WTC11 (cell line): ENCODE measurements at places on chromosomes 7 and 10. TPM values are rescaled to one million over a fixed set of nuclear protein-coding genes. Genes with fewer than 3 reads are reported as not detected.

Gene GIMAP8
- total RNA-seq: 0.09 to 0.18 TPM (median 0.09 TPM) in 3 replicates

- no peak for DNase-seq
- H3K27me3 ChIP-seq: no peaks in the 10 kb centered on the region; the same call in 1 of the 2 replicates
- H3K27ac ChIP-seq: no peak overlapping the region
These were observed 111.2 kb downstream of the AOAH start for GRCh38 chr7:36613031-36613614.

- peaks cover 24% of the 10 kb centered on the region for H3K27me3 ChIP-seq
- H3K4me3 ChIP-seq: no peak overlapping the region
- no peak for DNase-seq
These were observed 43.1 kb upstream of the EMX2 start for GRCh38 chr10:117499248-117500105.

Gene CABCOCO1
- not detected in 3 replicates for total RNA-seq

DNA sequence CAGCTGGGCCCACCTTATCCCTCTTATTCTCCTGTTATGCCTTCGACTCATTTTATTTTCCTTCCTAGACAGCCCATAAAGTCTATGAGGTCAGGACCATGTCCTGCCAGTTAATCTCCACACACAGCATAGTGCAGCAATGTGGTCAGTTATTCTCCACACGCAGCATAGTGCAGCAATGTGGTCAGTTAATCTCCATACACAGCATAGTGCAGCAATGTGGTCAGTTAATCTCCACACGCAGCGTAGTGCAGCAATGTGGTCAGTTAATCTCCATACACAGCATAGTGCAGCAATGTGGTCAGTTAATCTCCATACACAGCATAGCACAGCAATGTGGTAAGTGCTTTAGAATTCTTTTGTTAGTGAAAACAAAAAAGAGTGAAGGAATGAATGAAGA, 77.8 kb downstream of the TEX36 start:
- H3K36me3 ChIP-seq: peaks cover 5% of the 10 kb centered on the region
- DNase-seq: no peak
- H3K27ac ChIP-seq: no peak overlapping the region
- no peak overlapping the region for H3K4me3 ChIP-seq
- no peaks in the 10 kb centered on the region for H3K27me3 ChIP-seq

GRCh38 chr7:20624666-20625385, 9.4 kb downstream of the ABCB5 start:
- no peaks in the 10 kb centered on the region for H3K27me3 ChIP-seq
- no peak overlapping the region for H3K4me3 ChIP-seq
- H3K36me3 ChIP-seq: no peaks in the 10 kb centered on the region
- DNase-seq: no peak
- H3K4me1 ChIP-seq: no peaks in the 10 kb centered on the region

DNA sequence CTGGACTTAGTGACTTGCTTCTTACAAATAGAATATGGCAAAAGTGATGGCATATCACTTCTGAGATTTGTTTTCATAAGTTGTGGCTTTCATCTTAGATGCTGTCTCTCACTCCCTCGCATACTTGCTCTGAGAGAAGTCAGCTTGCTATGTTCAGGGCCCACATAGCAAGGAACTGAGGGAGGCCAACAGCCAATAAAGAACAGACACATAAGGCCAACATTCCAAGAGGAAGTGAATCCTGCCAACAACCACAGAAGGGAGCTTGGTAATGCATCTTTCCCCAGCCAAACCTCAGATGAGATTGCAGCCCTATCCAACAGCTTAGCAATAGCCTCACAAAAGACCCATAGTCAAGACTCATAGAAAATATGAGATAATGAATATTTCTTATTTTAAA, 39.2 kb upstream of the DMTF1 start:
- H3K36me3 ChIP-seq: peaks cover 12% of the 10 kb centered on the region
- H3K27me3 ChIP-seq: peaks cover 2% of the 10 kb centered on the region; the same call in 1 of the 2 replicates
- no peak overlapping the region for H3K27ac ChIP-seq
- no peaks in the 10 kb centered on the region for H3K4me1 ChIP-seq
- DNase-seq: no peak

GRCh38 chr7:155593461-155594162, 47.3 kb upstream of the CNPY1 start:
- H3K4me1 ChIP-seq: peaks cover 32% of the 10 kb centered on the region
- H3K36me3 ChIP-seq: no peaks in the 10 kb centered on the region
- no peaks in the 10 kb centered on the region; the same call in 1 of the 2 replicates for H3K27me3 ChIP-seq
- no peak overlapping the region for H3K27ac ChIP-seq
- no peak for DNase-seq
- no peak overlapping the region for H3K4me3 ChIP-seq

Gene PIP
- not detected in 3 replicates for total RNA-seq

DNA sequence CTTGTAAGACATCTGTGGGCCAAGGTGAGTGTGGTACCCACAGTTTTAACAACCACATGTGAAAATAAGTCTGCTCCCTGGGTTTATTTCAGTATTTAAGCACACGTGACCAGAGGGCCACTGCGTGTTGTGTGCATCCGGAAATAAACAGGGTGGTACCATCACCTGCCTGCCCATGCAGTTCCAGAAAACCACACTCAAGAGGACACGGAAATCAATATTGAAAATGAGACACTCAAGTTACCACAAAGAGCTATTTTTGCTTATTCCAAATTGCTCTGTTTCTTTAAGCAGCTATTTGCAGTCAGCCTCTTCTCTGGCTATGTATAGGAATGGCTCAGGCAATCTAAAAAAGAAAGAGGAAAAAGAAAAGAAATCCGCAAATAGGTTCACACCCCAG, 71.8 kb upstream of the LOXL4 start:
- no peak for DNase-seq
- H3K27ac ChIP-seq: no peak overlapping the region
- no peaks in the 10 kb centered on the region for H3K4me1 ChIP-seq
- H3K27me3 ChIP-seq: no peaks in the 10 kb centered on the region
- no peak overlapping the region for H3K4me3 ChIP-seq

DNA sequence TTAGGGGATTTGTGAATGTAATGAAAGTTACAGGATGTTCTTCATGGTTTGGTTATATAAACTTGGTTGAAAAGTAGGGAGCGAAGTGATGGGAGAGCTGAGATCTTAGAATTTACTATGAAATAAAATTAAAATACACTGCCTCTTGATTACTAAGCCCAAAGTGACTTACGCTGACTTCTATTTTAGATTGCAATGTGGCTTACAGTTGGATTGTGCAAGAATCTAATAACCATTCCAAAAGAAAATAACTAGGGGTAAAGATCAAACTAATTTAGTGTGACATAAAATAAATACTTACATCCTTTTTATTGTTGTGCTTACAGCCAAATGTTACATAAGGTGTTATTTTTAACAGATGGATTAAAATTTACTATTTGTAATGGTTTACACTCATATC, 15.3 kb downstream of the WNT16 start:
- H3K27ac ChIP-seq: no peak overlapping the region
- no peak for DNase-seq
- no peak overlapping the region for H3K4me3 ChIP-seq
- H3K27me3 ChIP-seq: no peaks in the 10 kb centered on the region
- H3K4me1 ChIP-seq: no peaks in the 10 kb centered on the region

DNA sequence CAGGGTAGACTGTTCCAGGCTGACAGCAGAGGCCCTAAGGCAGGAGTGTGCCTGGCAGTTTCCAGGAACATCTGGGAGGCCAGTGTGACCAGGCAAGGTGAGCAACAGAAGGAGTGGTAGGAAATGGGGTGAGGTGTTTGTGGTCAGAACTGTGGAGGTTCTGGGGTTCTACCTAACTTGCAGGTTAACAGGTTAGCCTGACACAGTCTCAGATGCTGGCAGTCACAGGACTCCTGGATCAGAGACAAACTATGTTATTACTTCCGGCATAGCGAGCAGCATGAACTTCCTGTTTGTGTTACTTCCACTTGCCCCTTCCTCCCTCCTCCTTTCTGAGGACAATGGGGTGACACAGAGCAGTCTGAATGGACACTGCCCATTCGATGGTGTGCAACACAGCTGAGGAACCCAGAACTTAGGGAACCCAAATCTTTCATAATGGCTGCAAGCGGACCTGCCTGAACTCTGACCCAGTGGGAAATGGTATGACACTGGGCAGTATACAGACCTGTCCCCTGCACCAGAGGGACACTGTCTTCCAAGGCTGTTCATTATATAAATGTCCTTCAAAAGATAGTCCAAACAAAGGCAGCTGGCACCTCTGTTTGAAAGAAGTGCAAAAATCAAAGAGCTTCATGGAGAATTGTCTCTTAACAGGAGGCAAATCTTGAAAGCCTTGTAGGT, 3.9 kb upstream of the SAR1A start:
- H3K27me3 ChIP-seq: no peaks in the 10 kb centered on the region; the same call in 1 of the 2 replicates
- no peaks in the 10 kb centered on the region for H3K36me3 ChIP-seq
- peaks cover 9% of the 10 kb centered on the region for H3K4me1 ChIP-seq
- H3K4me3 ChIP-seq: no peak overlapping the region
- no peak for DNase-seq

- no peaks in the 10 kb centered on the region for H3K27me3 ChIP-seq
- H3K36me3 ChIP-seq: peaks cover 6% of the 10 kb centered on the region
- H3K27ac ChIP-seq: peak overlapping the region; percentile 40; the same call in 1 of the 2 replicates
- H3K4me1 ChIP-seq: peaks cover 61% of the 10 kb centered on the region
These were observed 17.1 kb downstream of the ST7 start for GRCh38 chr7:116970238-116970910.

DNA sequence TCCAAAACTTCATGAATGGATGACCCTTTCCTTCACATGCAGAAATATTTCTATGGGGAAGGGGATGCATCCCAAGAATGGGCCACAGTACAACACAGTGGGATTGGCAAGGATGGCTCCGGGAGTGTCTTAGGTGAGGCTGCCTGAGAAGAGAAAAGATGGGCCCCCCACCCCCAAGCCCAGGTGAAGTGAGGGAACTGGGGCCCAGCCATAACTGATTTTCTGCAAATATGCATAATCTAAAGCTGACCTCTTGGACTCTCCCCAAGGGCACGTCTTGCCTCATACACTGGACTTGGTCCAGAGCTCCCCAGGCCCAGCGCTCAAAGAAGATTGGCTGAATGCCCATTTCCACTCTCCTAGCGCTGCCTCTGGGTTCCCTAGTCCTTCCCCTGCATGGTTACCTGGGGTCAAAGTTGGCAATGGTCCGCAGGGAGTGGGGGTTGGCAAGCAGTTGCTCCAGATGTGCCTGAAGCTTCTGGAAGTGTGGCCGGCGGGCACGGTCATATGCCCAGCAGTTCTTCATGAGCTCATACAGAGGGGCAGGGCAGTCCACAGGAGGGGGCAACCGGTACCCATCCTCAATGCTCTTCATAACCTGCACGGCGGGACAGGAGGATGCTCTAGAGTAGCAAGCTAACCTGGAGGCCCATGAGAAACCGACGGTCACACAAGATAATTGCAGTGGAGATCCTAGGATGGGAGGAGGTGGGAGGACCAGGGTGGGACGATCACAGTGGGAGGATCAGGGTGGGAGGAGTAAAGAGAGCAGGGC, 12.3 kb downstream of the ZYX start:
- peaks cover 88% of the 10 kb centered on the region for H3K36me3 ChIP-seq
- no peaks in the 10 kb centered on the region for H3K27me3 ChIP-seq
- H3K27ac ChIP-seq: peak overlapping the region; percentile 76
- no peak overlapping the region for H3K4me3 ChIP-seq
- no peak for DNase-seq

DNA sequence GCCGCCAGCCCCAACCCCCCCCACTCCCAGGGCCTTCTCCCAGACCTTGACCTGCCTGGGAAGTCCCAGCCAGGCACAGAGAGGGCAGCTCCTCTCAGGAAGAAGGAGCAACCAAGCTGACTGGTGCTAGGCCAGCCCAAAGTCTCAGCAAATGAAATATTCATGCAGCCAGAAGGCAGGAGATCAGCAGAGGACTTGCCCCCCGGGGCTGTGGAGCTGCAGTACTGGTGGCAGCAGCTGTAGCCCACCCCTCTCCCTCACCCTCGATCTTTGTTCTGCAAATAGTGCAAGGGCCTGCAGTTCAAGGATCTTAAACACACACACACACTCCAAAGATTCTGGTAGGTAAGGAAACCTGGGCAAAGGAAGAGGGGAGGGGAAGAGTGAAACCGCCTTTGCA, 3.5 kb upstream of the SRRM3 start:
- H3K36me3 ChIP-seq: no peaks in the 10 kb centered on the region
- peaks cover 8% of the 10 kb centered on the region for H3K27me3 ChIP-seq
- H3K4me1 ChIP-seq: peaks cover 47% of the 10 kb centered on the region
- H3K4me3 ChIP-seq: no peak overlapping the region

DNA sequence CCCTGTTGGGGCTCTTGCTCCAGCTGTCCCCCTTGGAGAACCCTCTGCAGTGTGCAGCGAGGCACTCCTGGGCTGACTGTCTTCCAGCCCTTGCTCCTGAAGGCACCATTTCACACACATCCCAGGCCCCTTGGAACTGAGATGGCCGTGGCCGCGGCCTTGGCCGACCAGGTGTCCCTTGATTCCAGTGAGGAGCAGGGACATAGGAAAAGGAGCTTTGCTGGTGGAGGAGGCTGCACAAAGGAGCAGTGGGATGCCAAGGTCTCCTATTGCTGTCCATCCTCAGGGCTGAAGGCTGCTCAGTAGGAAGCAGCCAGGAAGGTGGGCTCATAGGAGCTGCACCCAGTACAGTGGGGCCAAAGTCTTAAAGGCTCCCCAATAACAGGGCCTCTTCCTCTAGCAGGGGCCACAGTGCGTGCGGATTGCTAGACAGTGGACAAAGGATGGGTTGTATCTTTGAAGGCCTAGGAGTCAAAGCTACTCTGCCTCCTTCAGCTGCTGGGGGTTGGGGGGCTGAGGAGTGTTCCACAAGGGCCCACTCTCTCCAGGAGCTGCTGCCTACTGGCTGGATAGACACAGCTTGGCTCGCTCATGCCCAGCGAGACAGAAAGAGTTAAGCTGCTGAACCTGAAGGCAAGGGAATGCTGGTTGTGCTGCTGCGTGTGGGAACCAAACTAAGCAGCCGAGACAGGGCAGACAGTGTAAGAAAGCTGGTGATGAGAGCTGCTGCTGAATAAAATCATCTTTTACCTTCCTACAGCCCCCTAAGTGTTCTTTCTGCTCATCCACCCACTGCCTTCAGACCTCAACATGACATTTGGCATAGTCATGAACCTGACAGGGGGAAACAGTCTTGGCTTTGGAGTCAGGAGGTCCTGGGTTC, 891.9 kb upstream of the ZNF722 start:
- H3K4me3 ChIP-seq: no peak overlapping the region
- no peaks in the 10 kb centered on the region for H3K4me1 ChIP-seq
- DNase-seq: no peak
- H3K27me3 ChIP-seq: peaks cover 11% of the 10 kb centered on the region
- no peak overlapping the region for H3K27ac ChIP-seq

Gene CARD11
- total RNA-seq: 34.6 to 40.8 TPM (median 35.5 TPM) in 3 replicates

Gene GRID2IP
- 3.0 to 4.8 TPM (median 4.6 TPM) in 3 replicates for total RNA-seq

Gene ADCYAP1R1
- total RNA-seq: 8.7 to 9.9 TPM (median 9.8 TPM) in 3 replicates

- no peaks in the 10 kb centered on the region for H3K36me3 ChIP-seq
- H3K27me3 ChIP-seq: no peaks in the 10 kb centered on the region
- no peak for DNase-seq
- H3K27ac ChIP-seq: no peak overlapping the region
These were observed 85.9 kb downstream of the LSMEM1 start for GRCh38 chr7:112566442-112567324.

Gene PTF1A
- total RNA-seq: 0.11 TPM in 1 of 3 replicates, not detected in the others

DNA sequence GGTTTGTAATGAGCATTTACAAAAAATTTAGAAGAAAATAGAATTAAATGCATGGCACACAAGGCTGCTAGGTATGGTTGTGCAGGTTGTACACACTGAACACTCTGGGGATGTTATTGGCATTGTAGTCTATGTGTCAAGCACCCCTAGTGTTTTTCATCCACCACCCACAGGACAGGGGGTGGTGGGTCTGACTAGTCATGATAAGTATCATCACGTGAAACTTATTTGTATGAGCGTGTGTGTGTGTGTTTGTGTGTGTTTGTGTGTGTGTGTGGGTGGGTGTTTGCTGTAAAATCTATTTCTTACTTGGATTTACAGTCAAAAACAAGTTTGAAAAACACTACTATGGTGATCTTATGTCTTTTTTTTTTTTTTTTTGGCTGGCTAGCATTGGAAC, 66.5 kb downstream of the MAP3K8 start:
- no peaks in the 10 kb centered on the region for H3K36me3 ChIP-seq
- DNase-seq: no peak
- no peaks in the 10 kb centered on the region for H3K27me3 ChIP-seq
- no peak overlapping the region for H3K4me3 ChIP-seq
- H3K27ac ChIP-seq: no peak overlapping the region
- H3K4me1 ChIP-seq: peaks cover 18% of the 10 kb centered on the region

Gene ABCA13
- 0.02 to 0.05 TPM (median 0.04 TPM) in 3 replicates for total RNA-seq

Gene ANXA8L1
- not detected in 3 replicates for total RNA-seq
